Suppressor macrophage (primary cell): ENCODE measurements at places on chromosomes 11 and 22.

- no peak for DNase-seq
Measured at GRCh38 chr11:125942771-125943428, 2.9 kb upstream of the VSIG10L2 start.

DNA sequence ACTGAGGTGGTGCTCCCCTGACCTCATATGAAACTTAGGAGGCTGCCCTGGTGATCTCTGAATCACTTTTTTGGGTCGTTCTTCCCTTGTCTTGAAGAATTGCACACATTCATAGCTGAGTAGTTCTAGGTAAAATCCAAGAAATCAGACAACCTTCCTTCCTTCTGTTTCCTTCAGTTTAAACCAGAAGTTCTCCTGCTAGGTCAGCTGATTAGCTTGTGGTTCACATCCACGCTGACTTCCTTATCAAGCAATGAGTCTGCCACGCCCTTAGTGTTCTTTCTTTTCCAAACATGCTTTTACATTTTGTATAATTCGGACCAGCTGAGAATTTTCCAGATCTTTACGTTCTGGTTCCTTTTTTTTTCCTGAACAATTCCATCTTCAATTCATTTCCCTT, 892.8 kb downstream of the NTM start:
- no peak for DNase-seq

GRCh38 chr22:31082606-31083376, 1.7 kb downstream of the SMTN start:
- DNase-seq = peak; percentile 40

DNA sequence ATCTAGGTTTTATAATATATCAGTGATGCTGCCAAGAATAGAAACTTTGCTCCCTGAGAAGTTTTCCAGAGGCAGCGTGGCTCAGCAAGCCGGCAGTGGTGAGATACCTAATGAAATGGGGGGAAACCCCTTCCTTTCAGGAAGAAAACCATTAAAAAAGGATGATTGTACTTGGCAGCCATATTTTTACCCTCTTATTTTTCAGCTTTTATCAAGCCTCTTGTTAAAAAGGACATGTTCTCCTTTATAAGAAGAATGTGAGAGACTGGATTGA, 9.0 kb upstream of the ME3 start:
- DNase-seq = no peak

- DNase-seq = no peak
Measured at GRCh38 chr11:70473873-70474690, 75.8 kb downstream of the CTTN start.

DNA sequence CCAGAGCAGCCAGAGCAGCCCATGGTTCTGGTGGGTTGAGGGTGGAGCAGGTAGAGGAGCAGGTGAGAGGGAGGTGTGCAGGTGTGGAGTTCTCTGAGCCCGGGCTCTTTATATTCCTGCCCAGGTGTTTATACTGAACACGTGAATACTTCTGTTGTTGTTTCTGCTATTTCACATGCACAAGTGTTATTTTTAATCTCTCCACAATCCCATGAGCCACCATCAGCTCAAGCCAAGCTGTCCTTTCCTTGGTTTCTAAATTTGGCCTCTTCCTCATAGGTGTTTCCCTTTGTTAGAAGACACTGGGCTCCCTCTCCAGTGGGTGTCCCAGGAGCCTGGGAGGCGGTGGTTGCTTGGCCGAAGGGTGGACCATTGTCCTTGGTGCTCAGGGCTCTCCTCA, at the start of gene KRTAP5-3:
KRTAP5-3 (minus strand) TSS at position 101 of the 400 bp plus-strand sequence; CDS start at position 23, 78 bp downstream.
- DNase-seq = no peak
